ENCODE measurements at places on chromosomes 5 and 9. TPM values are rescaled to one million over a fixed set of nuclear protein-coding genes. Genes with fewer than 3 reads are reported as not detected.

The HRCT1 gene
- total RNA-seq, result not detected

The UBQLN1 gene
- 111 TPM for total RNA-seq

The STC2 gene
- total RNA-seq, result 0.03 TPM

The PCDHA10 gene
- under 0.01 TPM for total RNA-seq

The CER1 gene
- not detected for total RNA-seq

The PCDHA3 gene
- total RNA-seq, result not detected

The OTP gene
- total RNA-seq, result not detected

The CHSY3 gene
- total RNA-seq, result not detected

The PCDHA1 gene
- total RNA-seq, result 0.03 TPM

The PTGES gene
- 4.8 TPM for total RNA-seq

The TPM2 gene
- total RNA-seq, result 439 TPM

The BTNL8 gene
- total RNA-seq, result not detected

The SLC36A3 gene
- not detected for total RNA-seq

The GARIN3 gene
- not detected for total RNA-seq

The TNFSF8 gene
- not detected for total RNA-seq

The FOXD4L4 gene
- total RNA-seq, result not detected

The PAPPA gene
- 0.44 TPM for total RNA-seq

The PCDHGB2 gene
- 0.18 TPM for total RNA-seq

The CACNA1B gene
- 1.9 TPM for total RNA-seq

The ZNF658 gene
- total RNA-seq, result 12.8 TPM

The DND1 gene
- total RNA-seq, result not detected

The C5orf52 gene
- not detected for total RNA-seq

The WDR31 gene
- 1.9 TPM for total RNA-seq

The C1QTNF2 gene
- total RNA-seq, result not detected

The CNTFR gene
- 0.78 TPM for total RNA-seq

The ANKRD34B gene
- total RNA-seq, result not detected

The CCNI2 gene
- not detected for total RNA-seq
